ENCODE measurements at places on chromosomes 2 and 18.

DNA sequence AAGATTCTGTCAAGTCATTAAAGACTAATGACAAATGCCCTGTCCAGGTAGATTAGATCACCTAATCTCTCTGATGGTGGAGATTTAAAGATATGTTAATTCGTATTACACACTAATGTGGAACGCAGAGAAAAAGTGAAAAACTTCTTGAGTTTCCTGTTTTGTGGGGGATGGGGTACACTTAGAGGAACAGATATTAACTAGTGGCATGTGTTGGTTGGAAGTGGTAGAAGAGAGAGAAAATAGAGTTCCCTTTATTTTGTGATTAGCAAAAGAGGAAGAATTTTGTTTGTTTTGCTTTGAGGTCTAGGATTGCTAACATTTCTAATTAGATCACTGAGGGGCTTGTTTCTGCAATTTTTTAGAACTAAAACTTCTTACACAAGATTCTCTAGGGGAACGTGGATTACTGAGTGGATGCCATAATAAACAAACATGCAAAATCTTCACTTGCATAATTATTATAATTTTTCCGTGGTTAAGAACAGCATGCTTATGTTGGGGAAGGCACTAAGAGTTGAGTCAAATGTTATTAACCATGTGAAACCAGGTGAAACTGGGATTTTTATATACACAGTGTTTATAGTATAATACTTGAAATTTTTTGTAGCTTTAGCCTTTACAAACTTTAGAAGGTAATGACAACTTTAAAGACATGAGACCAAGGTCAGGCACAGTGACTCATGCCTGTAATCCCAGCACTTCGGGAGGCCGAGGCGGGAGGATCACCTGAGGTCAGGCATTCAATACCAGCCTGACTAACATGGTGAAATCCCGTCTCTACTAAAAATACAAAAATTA is 97.4 kb upstream of the STK17B start:
- DNase-seq, result no peak

DNA sequence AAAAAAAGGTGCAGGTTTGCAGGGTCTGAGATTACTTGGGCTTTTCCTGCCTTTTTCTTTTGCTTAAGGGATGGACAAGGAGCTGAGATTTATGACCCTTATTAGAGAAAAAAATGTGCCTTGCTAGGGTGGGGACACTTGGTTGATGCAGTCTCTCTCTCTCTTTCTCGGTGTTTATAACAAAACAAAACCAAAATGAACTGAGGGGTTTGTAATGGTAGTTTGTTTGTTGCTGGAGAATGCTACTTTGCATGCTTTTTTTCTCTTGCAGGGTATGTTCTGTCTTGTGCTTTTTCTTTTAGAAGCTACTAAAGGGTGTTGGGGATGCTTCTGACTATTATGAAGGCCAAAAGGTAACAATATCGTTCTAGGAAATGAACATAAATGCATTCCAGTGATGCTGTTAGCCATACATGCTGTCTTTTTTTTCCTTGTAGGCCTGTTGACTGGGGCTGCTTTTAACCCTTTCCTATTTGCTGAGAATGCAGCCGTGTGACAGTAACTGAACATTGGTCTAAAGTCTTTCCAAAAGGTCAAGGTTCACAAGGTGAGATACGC is 435 bp downstream of the ZNF532 start:
- DNase-seq, result no peak

DNA sequence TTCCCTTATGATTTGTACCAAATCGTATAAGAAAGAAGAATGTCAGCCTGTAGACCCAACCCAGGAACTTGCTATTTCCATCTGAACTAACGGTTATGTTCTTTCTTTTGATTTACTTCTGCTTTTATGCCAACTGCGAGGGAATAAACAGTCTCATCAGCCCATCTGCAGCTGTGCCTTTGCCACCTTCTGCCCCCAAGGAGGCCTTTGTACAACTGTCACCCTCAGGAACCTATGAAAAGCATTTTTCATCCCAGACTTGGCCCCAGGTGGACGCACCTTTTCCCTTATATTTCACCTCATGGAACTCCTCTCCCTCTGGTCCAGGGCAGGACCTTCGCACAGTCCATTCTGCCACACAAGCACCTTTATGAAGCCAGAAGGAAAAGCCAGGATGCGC is 109.8 kb downstream of the AOX1 start:
- no peak for DNase-seq

GRCh38 chr2:128388499-128388941 is 69.9 kb upstream of the HS6ST1 start:
- no peak for DNase-seq

DNA sequence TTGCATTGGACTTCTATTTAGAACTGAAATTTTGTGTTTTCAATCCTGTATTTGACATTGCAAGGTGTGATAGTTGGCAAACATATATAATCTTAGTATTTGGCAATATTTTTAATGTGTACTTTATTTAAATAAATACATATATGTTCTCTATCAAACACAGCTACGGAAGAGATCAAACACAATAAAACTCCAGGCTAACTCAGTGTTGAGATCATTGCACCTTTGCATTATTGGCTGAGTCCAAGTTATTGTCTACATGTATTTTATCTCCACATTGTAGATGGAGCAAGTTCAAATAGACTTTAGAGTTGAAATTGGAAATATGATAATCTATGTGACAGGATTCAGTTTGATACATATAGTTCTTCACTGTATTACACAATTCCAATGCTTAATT is 176.7 kb downstream of the ST6GAL2 start:
- no peak for DNase-seq

GRCh38 chr18:59996370-59996966 is 96.7 kb downstream of the PMAIP1 start:
- no peak for DNase-seq

DNA sequence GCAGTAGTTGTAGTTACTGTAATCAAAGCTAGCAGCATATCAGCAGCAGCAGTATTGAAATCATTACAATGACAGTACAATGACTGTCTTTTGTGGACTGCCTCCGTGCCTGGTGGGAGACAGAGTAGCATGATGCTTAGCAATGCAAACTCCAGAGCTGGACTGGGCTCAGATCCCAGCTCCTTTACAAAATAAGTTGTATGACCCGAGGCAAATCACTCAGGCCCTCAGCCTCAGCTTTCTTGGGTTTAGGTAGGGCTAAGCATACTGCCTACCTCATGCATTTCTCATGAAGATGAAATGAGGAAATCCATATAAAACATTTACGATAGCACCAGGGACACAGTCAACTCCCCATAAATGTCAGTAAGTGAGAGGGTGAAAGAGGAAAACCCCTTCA is 170.7 kb downstream of the TTC32 start:
- DNase-seq, result no peak

- DNase-seq, result peak; percentile 19
Measured at GRCh38 chr2:172698041-172698863, 37.4 kb upstream of the RAPGEF4 start.

GRCh38 chr2:159026170-159026569 is 57.7 kb downstream of the TANC1 start:
- no peak for DNase-seq

- DNase-seq, result no peak
Measured at GRCh38 chr2:9773903-9774239, 69.4 kb upstream of the TAF1B start.

DNA sequence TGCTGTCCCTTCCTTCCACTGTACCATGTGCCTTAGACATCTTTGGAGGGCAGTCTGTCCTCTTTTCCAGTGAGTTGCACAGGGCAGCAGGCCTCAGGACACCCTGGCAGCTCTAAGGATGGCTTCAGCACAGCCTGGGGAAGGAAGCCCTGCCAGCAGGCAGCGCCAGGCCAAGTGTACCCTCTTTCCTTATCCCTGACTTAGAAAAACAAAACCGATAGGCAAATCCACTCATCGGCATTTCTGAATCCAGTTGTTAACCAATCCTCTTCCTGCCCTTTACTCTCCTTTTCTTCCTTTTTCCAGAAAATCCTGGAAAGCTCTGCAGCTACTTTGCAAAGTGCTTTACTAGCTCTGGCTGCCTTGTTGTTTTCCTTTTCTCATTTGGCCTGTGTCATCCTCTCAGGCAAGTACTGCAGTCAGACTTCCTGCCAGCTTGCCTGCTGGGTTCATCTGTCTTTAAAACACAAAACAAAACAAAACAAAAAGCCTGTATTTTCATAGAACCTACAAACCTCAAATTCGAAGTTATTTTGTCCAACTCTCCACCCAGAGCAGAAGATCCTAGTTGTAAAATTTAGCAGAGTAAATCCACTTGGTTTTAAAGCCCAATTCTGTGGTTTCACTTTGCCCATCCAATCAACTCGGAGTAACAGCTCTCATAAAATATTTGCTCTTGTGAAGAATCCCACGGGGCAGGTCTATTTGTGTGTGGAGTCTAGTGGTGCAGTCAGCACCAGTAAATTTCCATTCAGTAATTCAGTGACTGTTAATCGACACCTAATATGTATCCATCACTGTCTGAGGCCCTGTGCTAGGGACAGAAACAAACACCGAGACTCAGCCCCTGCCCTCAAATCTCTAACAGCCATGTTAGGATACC is 45.2 kb downstream of the PCBP1 start:
- peak; percentile 68 for DNase-seq

- DNase-seq, result no peak
Measured at GRCh38 chr2:96412307-96413258, 77.0 kb downstream of the NCAPH start.

DNA sequence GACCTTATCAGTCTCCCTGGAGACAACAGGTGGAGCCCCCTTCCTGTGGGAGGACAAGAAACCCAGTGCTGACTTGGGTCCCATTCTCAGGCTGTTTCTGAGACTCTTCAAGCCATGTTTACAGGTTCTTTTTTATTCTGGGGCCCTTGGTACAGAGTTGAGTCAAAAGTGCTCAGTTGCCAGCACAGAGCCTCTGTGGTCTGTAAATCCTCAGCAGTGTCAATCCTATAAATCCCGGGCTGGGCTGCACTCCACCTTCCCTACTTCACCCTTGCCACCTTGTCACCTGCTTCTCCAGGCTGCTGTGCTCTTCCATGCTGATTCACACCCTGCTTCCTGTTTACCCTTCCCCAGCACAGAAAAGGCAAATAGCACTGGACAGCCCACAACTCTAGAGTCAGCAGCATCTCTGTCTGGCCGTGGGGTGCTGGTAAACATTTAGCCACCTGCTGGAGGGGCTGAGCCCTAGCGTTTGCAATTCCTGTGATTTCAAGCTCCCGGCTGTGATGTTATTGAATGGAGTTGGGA is 74.7 kb downstream of the TNFRSF11A start:
- no peak for DNase-seq

DNA sequence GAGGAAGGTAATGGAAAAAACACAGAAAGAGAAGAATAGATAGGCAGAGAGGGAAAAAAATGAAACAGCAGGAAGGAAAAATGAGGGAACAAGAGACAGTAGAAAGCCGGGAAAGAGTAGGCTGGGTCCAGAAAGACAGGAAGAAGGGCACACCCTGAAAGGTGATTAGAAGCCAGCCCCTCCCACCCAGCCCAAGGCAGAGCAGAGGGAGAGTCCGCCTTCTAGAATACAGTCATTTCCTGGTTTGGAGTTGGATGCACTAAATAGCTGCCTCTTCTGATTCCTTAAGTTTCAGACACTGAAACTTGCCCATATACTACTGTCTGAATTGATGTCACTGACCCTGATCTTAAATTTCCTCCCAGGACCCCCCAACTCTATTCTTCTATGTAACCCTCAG is 17.9 kb upstream of the DSG3 start:
- DNase-seq, result no peak

- DNase-seq, result no peak
Measured at GRCh38 chr18:76589316-76589715, 94.3 kb upstream of the ZNF516 start.

DNA sequence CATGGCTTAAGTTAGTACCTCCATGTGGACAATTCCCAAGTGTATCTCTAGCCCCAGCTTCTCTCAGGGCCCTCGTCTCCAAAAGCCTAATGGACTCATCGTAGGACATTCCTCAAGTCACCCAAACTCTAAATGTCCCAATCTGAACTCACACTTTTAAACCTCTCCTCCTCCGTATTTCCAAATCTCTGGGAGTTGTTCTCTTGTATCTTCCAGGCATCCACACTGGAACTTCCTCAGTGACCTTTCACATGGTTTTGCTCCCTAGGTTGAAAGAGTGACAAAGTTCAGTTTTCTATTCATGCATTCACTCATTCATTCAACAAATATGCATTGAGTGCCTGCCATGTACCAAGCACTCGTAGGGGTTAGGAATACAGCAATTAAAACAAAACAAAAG is 220.2 kb downstream of the ALPK2 start:
- DNase-seq, result no peak

GRCh38 chr2:159192371-159192918 is 94.1 kb downstream of the WDSUB1 start:
- DNase-seq, result no peak

- DNase-seq, result peak; percentile 100
Measured at GRCh38 chr2:134918526-134919340, at the start of gene CCNT2. TSS of gene CCNT2 (plus strand) at chr2:134918822. CDS start at chr2:134918855, 33 bp downstream.

- no peak for DNase-seq
Measured at GRCh38 chr18:76736309-76736708, 86.0 kb upstream of the ZNF236 start.

- no peak for DNase-seq
Measured at GRCh38 chr2:106969777-106970176, 83.8 kb upstream of the ST6GAL2 start.

DNA sequence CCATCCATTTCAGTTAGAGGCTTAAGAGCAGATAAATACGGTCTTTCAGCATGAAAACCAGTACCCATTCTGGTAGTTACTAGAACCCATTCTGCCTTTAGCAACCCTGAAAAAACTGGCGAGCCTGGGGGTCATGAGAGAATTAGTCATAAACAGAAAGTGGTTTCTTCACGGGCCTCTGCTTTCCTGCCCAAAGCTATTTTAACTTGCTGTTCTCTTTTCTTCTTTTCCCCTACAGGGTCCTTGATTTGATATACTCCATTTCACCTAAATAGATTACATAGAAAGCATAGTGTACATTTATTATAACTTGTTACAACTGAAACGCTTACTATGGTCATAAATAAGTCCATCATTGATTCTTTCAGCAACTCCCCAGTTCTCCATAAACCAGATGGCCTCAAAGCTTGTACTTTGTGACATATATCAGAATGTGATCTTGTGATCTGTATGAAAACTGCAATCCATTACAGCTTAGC is 48.3 kb downstream of the WDFY1 start:
- no peak for DNase-seq

GRCh38 chr2:6800553-6800952 is 65.2 kb downstream of the CMPK2 start:
- no peak for DNase-seq

DNA sequence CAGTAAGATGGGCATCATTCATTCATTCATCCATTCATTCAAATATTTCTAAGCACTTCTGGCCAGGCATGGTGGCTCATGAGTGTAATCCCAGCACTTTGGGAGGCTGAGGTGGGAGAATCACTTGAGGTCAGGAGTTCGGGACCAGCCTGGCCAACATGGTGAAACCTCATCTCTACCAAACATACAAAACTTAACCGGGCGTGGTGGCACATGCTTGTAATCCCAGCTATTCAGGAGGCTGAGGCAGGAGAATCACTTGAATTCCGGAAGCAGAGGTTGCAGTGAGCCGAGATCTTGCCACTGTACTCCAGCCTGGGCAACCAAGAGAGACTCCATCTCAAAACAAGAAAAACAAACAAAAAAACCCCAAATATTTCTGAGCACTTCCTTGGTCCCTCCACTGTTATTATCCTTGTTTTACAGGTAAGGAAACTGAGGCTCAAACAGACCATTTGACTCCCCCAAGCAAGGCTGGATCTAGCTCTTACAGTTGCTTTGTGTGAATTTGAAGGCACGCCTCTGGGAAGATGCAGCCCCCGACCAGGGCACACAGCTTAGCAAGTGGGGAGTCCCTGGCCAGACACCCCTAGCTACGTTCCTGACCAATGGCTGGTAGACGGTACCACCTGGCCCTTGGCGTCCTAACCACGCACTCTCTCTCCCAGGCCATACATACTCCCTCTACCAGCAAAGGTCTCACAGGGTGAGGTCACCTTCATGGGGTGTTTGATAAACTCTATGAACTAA is 50.6 kb upstream of the ODC1 start:
- no peak for DNase-seq

All from caudate nucleus (tissue), 63 donors.